ENCODE measurements at places on chromosomes 5 and 9. TPM values are rescaled to one million over a fixed set of nuclear protein-coding genes. Genes with fewer than 3 reads are reported as not detected.

The GLRA1 gene
- not detected for polyA plus RNA-seq

The ADAMTS19 gene
- 0.02 TPM for polyA plus RNA-seq

The QRFP gene
- polyA plus RNA-seq = not detected

DNA sequence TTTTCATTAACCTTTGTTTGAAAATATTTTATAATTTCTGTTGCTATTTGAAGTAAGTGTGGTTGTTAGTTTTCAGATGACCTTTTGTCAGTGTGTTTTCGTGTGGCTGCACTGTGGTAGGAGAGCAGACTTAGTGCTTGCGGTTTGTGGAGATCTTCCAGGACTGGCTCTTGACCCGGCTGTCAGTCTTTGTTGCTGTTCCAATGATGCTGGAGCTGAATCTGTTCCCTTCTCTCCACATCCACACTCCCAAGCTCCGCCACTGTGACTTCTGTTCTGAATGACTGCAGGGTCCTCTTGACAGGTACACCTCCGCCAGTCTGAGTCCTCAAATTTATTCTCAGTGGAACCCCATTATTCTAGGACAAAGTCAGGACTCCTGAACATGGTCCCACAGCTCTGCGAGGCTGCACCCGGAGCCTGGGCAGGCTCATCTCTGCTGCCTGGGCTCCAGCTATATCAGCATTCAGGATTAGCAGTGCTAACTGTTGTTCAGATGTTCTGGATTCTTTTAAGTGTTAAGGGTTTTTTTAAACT, 126.0 kb downstream of the WNK2 start:
- DNase-seq = no peak

- DNase-seq = no peak
Measured at GRCh38 chr5:56326770-56327169, 93.6 kb upstream of the ANKRD55 start.
